Tibial nerve (tissue), 4 donors: ENCODE measurements at places on chromosomes 13 and 19. TPM values are rescaled to one million over a fixed set of nuclear protein-coding genes. Genes with fewer than 3 reads are reported as not detected.

KLK4 gene
- total RNA-seq: 0.59 TPM

- DNase-seq: no peak
Observed at GRCh38 chr13:110000534-110001345, 214.4 kb upstream of the IRS2 start.

DNA sequence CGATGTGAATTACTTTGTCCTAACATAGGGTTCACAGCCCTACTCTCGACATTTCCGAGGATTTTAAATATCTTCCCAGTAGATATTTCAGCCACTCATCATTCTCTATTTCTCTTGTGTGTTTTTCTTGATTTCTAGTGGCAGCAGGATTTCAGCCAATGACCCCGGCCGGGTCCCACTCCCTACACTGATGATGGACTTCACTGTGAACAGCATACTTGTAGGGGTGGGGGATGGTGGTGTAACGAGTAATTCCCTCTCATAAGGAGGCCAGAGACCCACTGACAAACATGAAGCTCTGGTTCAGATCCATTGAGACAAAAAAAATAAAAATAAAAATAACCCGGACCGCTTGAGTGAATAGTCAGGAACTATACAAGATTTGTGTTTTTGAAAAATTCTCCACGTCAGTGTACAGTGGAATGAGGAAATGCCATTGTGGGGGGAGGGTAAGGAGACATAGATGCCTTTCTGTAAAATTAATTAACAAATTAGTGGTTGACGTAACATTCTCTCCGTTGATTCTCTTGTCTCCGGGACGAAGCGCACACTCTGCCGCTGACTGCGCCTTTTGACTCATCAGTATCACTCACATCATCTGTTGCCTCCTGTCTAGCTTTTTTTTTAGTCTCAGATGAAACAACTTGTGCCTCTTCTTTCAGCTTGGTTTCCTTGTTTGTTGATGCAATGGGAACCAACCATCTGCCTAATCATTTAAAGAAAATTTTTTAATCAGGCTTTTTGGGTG is 48.8 kb upstream of the IRS2 start:
- DNase-seq: no peak

- no peak for DNase-seq
Observed at GRCh38 chr19:10037809-10038208, 24.5 kb downstream of the RDH8 start.

DNA sequence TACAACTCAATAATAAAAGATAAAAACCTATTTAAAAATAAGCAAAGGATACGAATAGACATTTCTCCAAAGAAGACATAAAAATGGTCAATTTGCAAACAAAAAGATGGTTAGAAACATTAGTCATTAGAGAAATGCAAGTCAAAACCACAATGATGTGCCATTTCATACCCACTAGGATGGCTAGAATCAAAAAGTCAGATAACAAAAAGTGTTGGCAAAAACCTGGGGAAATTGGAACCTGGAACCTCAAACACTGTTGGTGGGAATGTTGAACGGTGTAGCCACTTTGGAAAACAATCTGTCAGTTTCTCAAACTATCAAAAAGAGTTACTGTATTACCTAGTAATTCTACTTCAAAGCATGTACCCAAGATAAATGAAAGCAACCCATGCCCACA is 26.5 kb upstream of the ZNF30 start:
- no peak for DNase-seq
